ENCODE measurements at places on chromosomes 4 and X.
A peak's percentile ranks its signal among the peaks of the same experiment; 100 is the strongest.

DNA sequence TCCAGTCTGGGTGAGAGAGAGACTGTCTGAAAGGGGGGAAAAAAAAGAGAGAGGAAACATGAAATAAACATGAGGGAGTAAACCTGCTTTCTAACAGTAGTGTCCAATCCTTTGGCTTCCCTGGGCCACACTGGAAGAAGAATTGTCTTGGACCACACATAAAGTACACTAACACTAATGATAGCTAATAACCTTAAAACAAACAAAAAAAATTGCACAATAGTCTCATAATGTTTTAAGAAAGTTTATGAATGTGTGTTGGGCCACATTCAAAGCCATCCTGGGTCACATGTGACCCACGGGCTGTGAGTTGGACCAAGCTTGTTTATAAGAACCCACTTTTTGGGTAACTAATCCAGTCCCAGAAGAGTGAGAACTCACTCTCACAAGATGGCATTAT lies 30.3 kb downstream of the PDS5A start:
- DNase-seq: no peak

DNA sequence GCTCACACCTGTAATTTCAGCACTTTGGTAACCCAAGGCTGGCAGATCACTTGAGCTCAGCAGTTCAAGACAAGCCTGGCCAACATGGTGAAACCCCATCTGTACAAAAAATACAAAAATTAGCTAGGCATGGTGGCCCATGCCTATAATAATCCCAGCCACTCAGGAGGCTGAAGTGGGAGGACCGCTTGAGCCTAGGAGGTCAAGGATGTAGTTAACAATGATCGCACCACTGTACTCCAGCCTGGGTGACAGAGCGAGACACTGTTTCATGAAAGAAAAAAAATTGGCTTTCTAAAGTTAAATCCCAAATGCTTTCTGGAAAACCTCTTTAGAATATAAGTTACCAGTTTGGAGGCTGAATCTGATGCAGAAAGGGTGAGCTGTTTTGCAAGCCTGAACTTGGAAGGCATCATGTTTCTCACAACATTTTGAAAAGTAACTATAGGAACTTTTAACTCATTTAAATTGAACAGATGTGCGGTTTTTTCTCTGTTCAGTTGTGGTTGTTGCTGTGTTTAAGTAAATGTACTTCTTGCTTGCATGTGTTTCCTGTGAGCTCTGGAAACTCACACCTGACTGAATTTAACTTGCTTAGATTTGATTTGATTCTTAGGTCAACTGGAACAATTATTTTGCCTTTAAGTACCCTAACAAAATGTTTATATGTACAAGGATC lies 39.8 kb upstream of the TMEM131L start:
- no peak for DNase-seq

- DNase-seq: no peak
These were observed 21.1 kb downstream of the CASP3 start for GRCh38 chr4:184628103-184628502.

DNA sequence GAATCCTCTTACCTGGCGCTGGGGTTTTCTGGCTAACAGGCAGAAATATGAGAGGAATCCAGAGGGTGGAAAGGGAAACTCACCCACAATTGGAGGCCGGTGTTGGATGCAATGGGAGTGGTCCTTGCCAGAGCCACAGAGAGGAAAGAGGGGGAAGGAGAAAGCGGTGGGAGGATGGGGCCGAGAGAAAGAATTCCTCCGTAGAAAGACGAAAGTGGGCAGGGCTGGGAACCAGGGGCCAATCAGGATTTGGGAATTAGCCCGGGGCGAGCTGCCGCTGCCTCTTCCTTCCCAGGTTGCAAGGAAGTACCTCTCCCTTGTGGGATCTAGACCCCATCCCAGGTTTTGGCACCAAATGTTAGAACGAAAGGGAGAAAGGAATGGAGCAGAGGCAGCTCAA lies 83.1 kb upstream of the SPIN4 start:
- DNase-seq: no peak

DNA sequence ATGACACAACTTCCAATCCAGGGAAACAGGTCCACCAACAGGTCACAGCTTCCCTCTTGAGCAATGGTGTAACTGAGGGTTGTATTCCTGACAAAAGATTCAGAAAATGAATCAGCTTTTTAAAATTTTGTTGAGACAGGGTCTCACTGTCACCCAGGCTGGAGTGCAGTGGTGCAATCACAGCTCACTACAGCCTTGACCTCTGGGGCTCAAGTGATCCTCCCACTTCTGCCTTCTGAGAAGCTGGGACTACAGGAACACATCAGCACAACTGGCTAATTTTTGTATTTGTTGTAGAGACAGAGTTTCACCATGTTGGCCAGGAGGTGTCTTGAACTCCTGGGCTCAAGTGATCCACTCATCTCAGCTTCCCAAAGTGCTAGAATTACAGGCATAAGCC lies 43.7 kb downstream of the SAT1 start:
- no peak for DNase-seq

DNA sequence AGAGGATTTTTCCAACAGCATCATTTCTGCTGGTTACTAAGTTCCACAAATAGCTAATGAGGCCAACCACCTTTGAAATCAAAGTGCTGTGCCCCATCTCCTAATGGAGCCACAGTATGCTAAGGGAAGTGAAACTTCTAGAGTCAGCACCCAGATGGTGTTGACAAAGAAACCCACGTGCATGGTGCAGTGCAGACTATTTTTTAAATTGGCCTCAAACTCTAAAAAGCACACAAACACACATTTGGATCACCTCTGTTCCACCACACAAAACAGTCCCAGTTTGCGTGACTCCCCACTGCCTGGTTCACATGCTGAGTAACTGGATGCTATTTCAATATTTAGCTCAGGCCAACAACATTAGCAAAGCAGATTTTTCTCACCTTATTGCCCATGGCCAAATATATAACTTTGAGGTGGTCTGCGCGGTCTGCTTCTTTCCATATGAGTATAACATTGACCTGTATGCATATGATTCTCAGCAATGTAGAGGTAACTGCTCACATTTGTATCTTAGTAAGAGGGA lies 69.9 kb downstream of the AMELX start:
- no peak for DNase-seq

- no peak for DNase-seq
These were observed 4.2 kb upstream of the AKAP17A start for GRCh38 chrX:1587161-1587560.

- DNase-seq: no peak
These were observed 4.0 kb upstream of the PDGFRA start for GRCh38 chr4:54224996-54225597.

- no peak for DNase-seq
These were observed 86.6 kb downstream of the TIGD2 start for GRCh38 chr4:89197920-89198319.

DNA sequence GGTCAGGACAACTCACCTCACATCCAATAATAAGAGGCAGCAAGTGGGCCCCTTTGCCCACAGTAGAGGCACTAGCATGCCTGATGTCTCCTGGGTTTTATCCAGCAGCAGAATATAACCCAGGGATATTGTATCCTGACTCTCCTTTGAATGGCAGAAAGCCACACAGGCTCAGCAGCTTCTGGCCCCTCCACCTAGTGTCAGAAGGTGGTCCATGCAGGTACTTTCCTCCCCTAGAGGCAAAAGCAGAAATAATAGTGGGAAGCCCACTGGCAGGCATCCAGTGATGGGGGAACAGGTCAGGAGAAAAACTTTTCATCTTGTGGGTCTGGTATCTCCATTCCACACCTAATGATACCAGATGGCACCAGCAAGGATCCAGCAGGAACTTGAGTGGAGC lies 75.5 kb upstream of the IRS4 start:
- no peak for DNase-seq

- no peak for DNase-seq
These were observed 8.4 kb downstream of the N4BP2 start for GRCh38 chr4:40065010-40065409.

GRCh38 chr4:179465131-179465797 lies 2023.0 kb upstream of the AGA start:
- no peak for DNase-seq

GRCh38 chrX:48789366-48790220 lies 3.2 kb downstream of the GATA1 start:
- no peak for DNase-seq

- DNase-seq: no peak
These were observed 46.8 kb downstream of the PKD2 start for GRCh38 chr4:88054229-88054628.

DNA sequence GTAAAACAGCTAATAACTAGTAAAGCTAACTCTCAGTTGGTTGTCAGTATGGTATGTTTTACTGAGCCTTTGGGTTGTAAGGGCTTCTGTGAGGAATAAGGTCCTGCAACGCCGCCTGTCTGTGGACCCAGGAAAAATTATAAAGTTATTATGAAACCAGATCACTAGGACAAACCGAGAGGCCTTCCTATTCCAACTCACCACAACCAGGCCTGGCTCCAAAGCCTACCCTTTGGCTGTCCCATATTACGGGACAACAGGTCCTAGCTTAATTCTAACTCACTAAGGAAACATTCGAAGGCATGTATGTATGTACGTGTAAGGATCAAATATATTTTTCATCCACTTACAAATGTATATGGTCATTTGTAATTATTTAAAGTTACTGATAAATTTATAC lies 1.4 kb downstream of the ANKRD17 start:
- DNase-seq: peak; percentile 24

- no peak for DNase-seq
These were observed 24.2 kb downstream of the NELFA start for GRCh38 chr4:1984406-1985191.

DNA sequence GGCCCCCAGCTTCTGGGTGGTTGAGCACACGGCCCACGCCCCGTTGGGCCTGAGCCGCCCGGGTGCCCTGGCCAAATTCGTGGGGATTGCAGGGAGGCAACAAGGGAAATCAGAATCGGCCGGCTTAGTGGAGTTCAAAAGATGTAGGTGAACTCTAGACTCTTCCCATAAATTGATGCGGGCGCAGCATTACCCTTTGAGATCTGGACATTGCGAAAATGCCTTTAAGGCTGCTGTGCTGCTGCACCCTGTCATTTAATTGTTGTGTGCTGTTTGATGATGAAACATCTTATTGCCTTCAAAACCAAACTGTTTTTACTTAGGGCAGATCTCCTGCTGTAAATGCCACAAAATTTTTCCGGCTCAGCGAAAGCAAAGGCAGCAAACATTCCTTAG lies 409 bp upstream of the MPP1 start:
- DNase-seq: no peak

DNA sequence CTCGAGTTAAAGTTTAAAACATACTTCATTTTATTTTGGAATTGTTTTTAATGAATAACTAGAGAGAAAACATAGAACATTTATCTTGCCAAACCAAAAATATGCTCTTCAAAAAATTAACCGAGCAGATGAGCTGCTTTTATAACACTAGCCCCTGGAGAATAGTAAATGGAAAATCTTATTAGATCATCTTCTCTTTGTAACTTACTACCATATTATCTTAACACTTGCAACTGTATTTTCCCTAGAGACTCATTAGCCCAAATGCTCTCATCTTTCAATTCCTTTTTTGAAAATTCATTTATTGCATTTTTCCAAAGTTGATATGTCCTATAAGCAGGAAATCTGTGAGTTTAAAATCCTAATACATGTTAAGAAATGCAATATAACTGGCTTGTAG lies 143.3 kb downstream of the CAMK2D start:
- DNase-seq: no peak

- DNase-seq: no peak
These were observed at the start of gene CPZ for GRCh38 chr4:8592366-8593263. Gene CPZ (plus strand): TSS chr4:8592765. CDS start chr4:8592834, 69 bp downstream.

DNA sequence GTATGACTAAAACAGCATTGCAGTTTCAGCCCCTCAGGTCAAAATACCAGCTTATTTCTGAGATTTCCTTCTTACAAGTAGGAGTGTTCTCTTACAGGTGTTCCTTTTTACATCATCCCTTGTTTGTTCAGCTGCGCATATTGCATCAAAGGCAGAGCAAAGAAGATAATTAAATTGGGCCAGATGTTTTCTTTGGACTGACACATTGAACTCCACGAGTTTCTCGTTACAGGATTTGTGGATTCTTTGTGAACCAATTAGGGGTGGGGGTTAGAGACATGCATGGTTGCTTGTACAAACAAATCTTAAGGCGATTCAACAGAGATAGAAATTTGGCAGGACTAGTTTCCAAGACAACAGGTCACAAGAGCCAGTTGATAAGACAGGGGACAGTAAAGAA lies 95.7 kb downstream of the SPANXN4 start:
- DNase-seq: no peak

DNA sequence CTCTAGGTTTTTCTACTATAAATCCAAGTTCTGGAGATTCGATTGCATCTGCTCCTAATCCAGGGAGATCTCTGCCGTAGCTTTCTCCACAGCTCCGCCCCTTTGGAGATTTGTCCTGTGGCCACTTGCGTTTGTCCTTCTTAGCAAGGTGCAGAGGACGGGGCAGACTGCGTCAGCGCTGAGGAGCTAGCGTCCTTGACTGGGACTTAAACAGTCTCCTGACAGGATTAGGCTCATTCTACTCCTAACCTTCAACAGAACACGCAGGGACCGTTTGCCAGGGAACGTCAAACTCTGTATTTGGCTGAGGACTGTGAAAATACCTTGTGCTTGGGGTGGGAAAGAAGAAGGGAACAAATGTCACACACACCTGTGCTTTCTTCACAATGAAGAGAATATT lies 38.6 kb downstream of the SORBS2 start:
- no peak for DNase-seq

- DNase-seq: peak; percentile 1
These were observed 50.1 kb downstream of the FBXW7 start for GRCh38 chr4:152485726-152486276.

DNA sequence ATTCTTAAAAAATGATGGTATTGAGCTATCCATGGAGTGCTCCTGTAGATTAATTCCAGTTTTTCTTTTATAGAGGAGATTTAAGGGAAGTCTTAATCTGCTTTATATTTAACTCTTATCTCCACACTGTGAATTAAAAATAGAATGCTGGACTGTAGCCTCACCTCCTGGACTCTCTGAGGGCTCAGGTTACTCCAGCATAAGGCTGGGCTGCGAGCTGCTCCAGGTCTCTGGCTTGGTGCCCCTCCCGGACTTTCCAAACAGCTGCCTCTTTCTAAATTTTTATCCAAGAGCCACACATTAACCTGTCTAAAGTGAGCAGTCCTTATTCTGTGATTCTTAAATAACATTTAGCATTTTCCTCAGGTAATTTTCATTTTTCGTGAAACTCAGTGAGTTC lies 218.7 kb upstream of the JADE1 start:
- DNase-seq: no peak

GRCh38 chr4:103018391-103019307 lies 856 bp downstream of the SLC9B1 start:
- DNase-seq: no peak

GRCh38 chrX:30814978-30815377 lies 74.1 kb downstream of the TAB3 start:
- no peak for DNase-seq

DNA sequence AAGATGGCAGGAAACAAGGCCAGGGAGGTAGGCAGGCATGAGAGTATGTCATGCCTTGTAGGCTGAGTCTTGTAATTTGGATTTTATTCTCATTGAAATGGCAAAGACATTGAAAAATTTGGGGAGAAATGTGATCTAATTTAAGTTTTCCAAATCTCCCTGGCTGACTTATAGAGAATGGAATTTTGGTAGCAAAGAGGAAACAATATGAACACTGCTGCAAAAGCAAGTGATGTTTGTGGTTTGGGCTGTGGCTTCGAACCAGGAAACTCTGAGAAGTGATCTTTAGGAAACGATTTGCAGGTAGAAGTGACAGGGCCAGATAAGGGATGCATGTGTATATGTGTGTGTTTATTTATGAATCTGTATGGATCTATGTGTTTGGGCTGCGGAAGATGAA lies 35.6 kb downstream of the ARSJ start:
- DNase-seq: no peak
